Dermis blood vessel endothelial cell (primary cell): ENCODE measurements at places on chromosomes 7 and 10.
A peak's percentile ranks its signal among the peaks of the same experiment; 100 is the strongest.

GRCh38 chr7:105003872-105004510 is 10.0 kb upstream of the KMT2E start:
- no peak for DNase-seq

DNA sequence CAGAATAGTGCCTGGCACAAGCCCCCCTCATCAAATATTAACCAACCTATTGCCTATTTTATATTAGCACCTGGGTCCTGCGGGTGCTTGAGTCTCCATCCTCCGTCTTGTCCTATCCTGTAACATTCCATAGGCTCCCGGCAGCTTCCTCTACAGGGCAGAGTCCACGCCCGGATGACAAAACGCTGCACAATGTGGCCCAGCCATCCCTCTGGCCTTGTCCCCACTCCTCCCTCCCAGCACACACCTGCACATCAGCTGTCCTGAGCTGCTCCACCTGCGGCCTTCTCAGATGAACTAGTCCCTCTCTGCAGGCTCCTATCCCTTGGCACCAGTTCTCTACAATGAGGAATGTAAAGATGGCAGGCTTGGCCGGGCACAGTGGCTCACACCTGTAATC is 153.5 kb upstream of the PDE1C start:
- no peak for DNase-seq

GRCh38 chr10:79289801-79290200 is 57.5 kb upstream of the PPIF start:
- no peak for DNase-seq

DNA sequence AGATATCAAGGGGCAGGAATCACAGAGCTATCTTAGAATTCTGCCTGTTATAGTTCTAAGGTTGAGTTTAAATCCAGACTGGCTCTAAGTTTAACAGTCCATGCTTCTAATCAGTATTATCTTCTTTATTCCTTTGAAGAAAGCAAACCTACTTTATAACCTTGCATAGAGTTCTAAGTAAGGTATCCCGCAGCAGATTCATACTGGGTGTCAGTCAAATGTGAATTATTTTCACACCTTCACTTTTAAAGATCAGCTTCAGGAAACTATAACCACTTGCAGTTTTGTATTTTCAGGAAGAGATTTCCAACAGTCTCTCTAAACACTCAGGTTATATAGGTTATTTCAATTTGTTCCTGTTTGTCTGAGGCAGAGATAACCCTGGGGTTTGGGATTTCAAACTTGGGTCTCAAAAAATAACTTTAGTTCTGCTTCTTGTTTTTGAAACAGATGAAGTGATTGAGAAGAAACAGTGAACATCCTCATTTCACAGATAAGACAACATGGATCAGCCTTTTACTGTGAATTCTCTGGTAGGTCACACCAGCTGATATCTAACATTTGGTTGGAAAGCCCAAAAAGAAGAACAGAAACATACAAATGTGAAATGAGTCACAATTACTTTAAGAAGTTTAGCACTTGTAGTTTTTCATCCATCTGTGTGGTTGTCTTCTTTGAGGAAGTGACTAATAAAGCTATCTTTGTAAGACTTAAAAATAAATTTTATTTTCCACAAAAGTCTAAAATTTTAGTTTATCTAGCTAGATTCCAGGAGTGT is 21.4 kb downstream of the STAMBPL1 start:
- no peak for DNase-seq

GRCh38 chr7:55571511-55572377 is 558 bp downstream of the VOPP1 start:
- DNase-seq: peak; percentile 61

- DNase-seq: no peak
Observed at GRCh38 chr10:3716093-3716492, 68.9 kb downstream of the KLF6 start.

DNA sequence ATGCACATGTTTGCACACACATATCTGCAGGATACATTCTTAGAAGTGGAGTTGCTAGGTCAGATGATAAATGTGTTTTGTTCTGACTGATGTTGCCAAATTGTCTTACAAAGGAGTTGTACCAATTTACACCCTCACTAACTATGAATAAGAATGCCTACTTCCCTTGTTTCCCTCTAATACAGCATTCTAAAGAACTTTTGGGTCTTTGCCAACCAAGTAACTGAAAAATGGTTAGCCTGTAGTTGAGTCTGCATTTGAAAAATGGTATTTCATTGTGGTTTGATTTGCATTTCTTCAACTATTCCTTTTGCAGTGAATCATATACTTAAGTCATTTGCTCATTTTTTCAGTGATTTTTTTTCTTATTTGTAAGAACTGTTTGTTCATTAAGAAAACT is 48.4 kb downstream of the TMEM26 start:
- no peak for DNase-seq

DNA sequence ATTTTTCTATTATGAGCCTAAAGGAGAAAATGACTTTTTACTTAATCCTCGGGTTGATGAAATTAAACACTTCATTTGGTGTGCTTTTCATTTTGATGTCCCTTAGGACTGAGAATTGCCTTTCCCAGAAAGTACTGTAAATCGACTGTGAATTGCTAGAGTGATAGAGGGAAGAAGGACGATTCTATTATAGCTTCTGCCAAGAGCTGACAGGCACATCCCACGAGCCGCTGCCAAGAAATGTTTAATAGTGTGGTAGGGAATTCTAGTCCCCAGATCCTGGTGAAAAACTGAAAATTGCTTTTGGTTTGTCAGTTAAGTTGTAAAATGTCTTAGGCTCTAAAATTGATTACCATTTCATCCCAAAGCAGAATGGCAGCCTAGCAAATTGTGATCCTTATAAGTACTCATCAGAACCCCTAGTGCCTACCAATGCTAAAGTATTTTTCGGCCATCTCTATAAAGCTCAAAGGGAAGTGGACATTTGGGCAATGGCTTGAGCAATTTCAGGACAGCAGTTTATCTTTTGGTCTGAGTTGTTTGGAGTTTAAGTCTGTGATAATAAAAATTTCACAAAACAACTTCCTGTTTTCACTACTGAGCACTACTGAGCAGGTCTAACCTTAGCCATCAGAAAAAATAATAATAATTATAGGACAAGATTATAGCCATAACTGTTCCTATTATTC is 44.6 kb upstream of the HYCC1 start:
- no peak for DNase-seq

GRCh38 chr10:78211561-78212051 is 177.9 kb downstream of the RPS24 start:
- DNase-seq: peak; percentile 66

GRCh38 chr10:113517901-113518260 is 35.0 kb upstream of the HABP2 start:
- DNase-seq: no peak

DNA sequence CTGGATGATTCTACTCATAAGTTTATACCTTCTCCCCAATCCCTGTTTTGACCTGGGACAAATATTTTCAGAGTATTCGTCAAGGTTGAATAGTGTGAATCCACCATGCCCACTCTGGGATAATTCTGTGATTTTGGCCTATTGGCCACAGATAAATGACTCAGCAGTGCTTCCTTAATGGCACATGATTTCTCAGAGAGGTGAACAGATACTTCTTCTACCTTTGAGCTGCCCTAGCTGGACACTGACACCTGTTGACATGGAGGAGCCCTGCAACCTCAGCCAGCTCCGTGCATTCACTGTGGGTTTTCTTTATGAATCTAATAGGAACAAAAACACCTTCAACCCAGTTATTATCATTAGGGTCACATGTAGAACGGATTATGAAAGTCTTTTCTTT is 40.9 kb upstream of the HPS1 start:
- no peak for DNase-seq

DNA sequence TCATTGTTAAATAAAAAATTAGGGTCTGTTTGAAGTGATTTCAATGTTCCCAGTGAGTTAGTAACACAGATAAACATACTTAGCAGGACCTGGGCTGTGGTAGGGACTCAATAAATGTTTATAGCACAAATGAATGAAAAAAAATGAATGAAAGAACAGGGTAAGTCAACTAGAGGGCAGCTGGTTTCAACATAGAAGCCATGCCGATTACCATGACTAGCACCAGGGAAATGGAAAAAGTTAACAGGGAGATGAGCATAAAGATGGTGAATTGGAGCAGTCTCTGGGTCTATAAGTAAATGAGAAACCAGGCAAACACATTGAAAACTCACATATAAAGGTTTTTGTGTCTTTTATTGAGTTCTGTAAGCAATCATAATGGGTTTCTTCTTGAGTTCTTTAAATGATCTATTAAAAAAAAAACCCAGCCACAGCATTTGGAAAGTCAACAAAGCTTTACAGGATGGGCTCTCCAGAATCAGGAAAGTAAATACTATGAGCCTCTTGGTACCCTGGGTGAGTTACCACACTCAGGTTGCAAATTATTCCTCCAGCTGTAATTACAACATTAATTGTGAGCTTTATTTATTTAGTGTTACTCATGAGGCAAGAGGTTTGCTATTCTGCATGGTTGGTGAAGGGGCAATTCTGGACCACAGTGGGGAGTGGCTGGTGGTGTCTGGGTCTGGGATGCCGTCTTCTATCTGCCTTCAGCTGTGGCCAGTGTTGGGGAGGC is 46.1 kb upstream of the MTPN start:
- no peak for DNase-seq

GRCh38 chr10:12097791-12098190 is 29.0 kb downstream of the DHTKD1 start:
- DNase-seq: no peak

GRCh38 chr7:12470930-12471329 is 67.3 kb upstream of the VWDE start:
- no peak for DNase-seq

DNA sequence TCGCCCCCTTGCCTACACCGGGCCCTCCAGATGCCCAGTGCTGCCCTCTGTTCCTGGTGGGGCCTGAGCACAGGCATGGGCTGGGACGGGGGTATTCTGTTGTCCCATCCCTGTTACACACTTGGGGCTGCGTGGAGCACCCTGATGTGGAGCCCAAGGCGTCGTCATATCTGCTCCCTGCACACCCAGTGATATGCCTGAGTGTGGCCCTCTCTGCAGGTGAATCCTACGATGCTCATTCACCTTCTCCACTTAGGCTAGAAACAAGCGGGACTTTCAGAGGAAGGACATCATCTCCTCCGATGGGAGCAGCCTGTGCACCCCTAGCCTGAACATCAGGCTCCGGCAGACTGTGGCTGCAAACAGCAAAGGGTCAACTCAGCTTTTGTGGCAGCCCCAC is 91.0 kb upstream of the NPTX2 start:
- no peak for DNase-seq

DNA sequence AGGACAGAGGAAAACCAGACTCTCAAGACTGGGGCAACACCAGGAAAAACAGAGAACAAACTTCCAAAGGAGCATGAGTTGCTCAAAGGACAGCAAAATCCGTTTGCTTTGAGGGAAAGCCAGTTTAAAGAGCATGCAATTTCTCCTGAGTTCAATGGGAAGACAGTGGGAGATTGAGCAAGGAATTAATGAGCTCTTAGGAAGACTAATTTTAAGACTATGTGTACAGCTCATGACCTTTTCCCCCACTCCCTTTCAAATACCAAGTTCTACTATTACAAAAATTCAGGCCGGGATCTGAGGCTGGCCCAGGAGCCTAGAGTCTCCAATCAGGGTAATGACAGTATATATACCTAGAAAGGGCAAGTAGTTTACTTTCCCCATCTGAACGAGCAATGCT is 79.2 kb downstream of the EPDR1 start:
- no peak for DNase-seq

DNA sequence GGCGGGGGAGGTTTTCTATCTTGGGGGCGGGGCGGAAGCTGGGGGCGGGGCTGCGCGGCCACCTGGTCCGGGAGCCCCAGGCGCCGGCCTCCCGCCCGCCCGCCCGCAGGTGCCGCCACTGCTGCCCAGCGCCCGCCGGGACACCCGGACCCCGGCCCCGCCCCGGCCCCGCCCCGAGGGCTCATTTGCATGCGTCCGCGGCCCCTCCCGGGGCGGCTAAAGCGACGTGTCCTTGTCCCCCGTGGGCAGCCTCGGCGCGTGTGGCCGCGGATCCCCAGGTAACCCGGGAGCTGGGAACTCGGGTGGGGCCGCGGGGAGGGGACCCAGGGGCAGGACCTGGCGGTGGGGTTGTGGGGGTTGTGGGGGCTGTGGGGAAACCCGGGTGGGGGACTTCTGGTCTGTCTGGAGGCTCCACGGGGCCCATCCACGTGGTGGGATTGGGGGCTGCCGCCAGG is at the start of gene BHLHA15:
Gene BHLHA15, plus strand, starts transcription at position 219 of the 455 bp plus-strand sequence. CDS start 871 bp downstream, outside the sequence.
- DNase-seq: no peak

GRCh38 chr7:16804674-16805439 is at the start of gene AGR2:
AGR2 (minus strand) TSS chr7:16804999; CDS start chr7:16801796, 3,203 bp downstream.
- no peak for DNase-seq

DNA sequence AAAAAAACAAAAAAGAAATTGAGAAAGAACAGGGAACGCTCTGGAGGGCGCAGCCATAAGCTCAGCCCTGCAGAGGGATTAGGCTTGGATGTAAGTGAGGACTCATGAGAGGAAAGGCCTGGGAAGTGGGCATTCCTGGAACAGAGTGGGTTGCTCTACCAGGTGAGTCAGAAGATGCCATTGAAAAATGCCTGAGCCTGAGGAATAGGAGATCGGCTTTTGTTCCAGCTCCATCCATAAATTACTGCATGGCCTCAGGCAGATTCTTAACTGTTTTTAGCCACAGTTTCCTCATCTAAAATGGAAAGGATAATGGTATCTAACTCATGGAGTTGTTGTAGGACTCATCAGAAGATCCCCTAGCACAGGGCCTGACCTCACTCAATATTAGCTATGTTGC is 1.1 kb upstream of the RGR start:
- DNase-seq: no peak

DNA sequence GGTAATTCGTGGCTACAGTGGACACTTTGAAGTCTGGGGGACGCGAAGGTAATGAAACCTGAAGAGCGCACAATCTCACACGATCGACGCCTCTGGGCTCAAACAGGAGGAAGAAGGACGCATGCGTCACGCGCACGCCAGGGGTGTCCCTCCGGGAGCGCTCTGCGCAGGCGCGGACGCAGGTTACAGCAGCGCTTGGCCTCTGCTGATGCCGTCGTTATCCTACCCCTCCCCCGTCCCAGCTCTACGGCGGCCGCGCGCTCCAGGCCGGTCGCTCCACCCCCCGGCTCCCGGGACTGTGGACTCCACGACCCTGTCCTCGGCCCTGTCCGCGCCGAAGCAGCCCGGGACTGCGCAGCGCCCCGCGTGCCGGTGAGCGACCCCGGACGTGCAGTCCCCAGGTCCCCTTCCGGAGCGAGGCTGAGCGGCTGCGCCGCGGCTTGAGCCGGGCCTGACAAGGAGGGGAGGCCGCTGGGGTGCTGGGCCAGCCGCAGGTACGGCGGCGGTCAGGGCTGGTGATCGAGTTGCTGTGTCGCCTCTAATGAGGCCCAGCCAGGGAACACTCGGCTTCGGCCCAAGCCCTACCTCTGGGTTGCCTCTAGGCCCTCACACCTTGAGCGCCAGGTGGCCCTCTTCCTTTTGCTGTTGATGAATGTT is at the start of gene TMEM106B:
Gene TMEM106B, plus strand, starts transcription at position 241 of the 657 bp plus-strand sequence. CDS start 3,517 bp downstream, outside the sequence.
- peak; percentile 97 for DNase-seq

GRCh38 chr7:100387695-100388094 is 14.4 kb downstream of the PILRA start:
- no peak for DNase-seq
